RPMI8226 (cell line): ENCODE measurements at places on chromosomes 7 and 10.

GRCh38 chr7:150986099-150986512 lies 4.7 kb upstream of the NOS3 start:
- DNase-seq: peak; percentile 83

DNA sequence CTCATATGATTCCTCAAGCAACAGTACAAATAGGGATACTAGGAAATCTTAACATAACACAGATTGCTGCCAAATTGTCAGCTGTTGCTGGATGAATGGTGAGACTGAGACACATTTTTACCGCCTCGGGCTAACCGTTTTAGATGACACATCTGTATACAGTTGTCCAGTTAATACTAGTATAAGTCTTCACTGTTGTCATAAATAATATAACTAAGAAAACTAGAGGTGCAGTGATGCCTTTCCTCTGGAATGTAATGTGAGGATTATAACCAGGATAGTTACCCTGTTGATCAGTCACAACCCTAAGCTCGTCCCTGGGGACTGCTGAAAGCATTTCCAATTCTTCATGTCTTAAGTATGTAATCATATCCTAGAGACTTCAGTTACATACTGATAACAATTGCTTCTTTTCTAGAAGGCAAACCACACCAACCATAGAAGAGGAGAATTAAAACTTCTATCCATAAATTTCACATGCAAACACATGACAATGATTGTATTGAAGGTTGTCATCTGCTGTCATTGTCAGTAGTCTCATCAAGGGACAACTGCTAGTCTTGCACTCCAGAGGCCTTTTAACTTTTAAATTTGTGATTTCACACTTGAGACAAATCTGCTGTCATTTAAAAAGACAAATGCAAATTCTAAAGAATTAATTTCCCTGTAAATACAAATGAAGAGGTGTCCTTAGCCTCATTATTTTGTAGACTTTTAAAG lies 100.4 kb upstream of the SEMA3D start:
- no peak for DNase-seq

DNA sequence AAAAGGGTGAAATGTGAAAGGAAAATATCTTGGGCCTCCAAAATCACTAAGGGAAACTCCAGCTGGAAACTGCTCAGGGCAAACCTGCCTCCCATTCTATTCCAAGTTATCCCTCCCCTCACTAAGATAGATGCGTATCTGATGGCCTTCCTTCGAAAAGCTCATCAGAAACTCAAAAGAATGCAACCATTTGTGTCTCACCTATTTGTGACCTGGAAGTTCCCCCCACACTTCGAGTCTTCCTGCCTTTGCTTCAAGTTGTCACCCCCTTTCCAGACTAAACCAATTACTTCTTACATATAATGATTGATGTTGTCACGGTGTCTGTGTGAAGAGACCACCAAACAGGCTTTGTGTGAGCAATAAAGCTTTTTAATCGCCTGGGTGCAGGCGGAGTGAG lies 69.3 kb downstream of the ST8SIA6 start:
- DNase-seq: no peak

GRCh38 chr7:157409149-157409752 lies 72.4 kb downstream of the DNAJB6 start:
- no peak for DNase-seq

DNA sequence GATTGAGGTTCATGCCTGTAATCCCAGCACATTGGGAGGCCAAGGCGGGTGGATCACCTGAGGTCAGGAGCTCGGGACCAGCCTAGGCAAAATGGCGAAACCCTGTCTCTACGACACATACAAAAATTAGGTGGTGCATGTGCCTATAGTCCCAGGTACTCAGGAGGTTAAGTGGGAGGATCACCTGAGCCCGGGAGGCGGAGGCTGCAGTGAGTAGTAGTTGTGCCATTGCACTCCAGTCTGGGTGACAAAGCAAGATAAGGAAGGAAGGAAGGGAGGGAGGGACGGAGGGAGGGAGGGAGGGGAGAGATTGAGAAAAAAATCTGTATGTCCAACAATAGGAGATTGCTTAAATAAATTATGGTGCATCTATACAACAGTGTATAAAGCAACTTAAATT lies 13.2 kb downstream of the TLL2 start:
- DNase-seq: no peak

DNA sequence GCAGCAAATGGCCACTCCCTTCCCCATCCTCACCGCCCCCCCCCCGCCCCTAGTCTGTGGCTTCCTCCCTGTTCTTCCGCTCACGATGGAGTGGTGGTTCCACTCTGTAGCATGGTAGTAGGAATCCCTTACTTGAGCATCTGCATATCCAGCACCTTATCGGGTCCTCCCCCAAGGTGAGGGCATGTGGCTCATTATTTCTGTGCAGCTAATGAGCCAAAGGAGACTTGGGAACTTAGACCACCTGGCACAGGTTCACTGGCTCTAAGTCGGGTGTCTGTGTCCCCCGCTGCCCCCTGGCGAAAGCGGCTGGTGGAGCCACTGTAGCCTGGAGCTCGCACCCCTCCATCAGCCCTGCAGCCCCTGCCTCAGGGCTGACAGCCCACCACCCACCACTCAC lies 22.8 kb upstream of the GPR26 start:
- DNase-seq: no peak

DNA sequence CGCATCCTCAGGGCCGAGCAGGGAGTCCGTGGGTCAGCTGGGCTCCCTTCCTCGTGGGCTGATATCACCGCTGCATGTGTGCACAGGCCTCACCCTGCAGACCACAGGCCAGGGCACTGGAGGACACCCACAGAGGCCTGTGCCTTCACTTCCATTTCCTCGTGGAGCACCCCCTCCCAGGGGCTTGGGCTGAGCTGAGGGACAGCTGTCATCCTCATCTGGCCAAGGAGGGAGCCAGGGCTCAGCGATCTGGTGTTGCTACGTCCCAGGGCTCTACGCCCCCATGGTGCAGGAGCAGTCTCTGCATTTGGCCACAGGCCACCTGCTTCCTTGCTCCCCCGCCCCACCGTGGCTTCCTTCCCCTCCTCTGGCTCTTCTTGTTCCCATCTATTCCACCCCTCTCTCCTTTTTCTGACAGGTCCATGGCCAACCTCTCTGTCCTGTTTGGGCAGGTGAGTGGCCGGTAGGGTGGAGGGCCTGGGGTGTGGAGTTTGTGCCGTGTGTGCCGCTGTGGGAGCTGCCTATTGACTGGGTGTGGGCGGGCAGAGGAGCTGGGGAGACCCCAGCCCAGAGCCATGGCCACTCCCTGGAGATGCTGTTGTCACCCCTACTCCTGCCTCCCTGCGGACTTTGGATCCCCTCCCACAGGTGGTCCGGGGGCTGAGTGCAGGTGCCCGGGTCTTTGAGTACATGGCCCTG lies 8.3 kb upstream of the ASIC3 start:
- no peak for DNase-seq

GRCh38 chr10:88933564-88933963 lies 19.0 kb downstream of the ACTA2 start:
- no peak for DNase-seq

DNA sequence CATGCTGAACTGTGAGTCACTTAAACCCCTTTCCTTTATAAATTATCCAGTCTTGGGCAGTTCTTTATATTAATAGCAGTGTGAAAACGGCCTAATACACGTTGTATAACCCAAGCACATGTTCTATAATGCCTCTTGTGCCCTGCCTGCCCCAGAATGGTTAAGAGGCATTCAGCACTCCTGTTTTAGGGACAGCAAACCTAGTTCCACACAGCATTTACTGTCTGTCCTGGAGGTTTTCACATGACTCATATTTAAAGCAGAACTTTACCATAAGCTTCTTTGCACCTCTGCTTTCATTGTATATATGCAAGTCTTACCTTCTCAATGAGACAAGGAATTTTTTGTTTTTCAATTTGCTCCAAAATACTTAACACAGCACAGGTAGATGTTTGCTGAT lies 144.8 kb downstream of the ICA1 start:
- DNase-seq: no peak

DNA sequence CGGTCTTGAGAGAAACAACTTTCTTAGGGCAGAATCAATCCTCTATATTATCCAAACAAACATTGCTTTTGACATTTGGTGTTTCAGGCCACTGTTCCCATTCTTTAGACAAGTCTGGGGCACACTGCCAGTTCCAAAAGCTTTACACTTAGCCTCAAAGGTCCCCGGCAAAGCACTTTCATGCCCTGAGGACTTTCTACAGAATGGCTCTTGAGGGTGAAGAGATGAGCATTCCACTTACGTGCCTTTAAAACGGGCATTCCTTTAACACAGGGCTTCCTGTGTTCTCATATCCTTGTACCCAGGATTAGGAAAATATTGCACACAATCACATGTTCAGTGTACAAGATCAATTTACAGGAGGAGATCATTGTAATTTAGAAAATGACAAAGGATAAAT lies 13.1 kb upstream of the TMEM213 start:
- no peak for DNase-seq

DNA sequence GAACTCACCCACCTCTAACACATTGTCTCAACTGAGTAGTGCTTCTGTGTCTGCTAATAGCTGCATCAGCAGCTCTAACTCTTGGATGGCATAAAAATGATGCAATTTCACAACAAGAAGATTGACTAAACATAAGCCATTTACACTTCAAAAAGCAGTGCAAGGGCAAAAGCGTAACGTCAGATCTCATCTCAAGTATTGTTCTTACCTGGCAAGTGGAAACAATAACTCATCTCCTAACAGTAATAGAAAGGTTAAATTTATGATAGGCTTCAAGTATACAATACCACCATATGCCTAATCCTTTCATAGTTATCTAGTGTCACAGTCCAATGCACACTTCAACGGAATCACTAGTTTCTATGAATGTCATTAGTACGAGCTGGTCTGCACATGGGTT lies 14.8 kb downstream of the TPK1 start:
- no peak for DNase-seq

GRCh38 chr7:44713680-44714335 lies 34.8 kb upstream of the ZMIZ2 start:
- no peak for DNase-seq

GRCh38 chr10:97136756-97137155 lies 49.0 kb downstream of the SLIT1 start:
- DNase-seq: no peak

- no peak for DNase-seq
Measured at GRCh38 chr10:94146746-94147145, 153.0 kb downstream of the PLCE1 start.

DNA sequence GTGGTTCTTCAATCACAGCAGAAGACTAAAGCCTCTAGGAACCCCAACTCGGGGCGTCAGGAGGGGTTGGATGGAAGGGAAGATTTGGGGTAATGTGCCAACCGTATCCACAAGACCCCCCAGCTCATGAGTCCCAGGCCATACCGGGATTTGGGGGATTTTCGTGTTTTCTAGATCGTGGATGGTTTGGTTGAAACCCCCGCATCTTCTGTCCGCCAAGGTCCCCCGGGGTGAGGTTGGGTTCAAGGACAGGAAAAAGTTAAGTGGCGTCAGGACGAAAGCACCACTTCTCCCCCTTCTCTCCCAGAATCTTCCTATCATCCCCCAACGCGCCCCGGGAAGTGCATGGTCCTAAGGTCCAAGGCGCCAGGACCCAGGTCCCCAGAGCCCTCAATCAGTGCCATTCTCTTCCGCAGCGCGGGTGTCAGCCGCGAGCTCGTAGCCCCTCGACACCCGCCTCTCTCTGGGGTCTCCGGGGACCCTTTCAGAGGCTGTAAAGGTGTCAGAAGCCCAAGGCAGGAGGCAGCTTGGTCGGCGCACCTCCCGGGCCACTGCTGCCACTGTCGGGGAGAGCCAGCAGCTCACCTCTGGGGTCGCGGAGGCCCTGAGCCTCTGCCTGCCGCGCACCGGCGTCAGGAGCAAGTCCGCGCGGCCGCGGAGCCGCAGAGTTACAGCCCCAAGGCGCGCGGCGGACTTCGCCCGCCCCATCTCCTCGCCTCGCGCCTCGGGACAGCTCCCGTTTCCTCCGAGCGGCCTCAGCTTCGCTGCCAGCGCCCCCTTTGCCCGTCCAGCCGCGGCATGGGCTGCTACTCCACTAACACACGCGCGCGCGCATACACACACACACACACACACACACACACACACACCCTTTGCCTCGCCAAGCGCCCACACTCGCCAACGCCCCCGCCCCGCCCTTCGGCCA lies 1.5 kb downstream of the MKX start:
- no peak for DNase-seq

GRCh38 chr10:65341323-65341925 lies 1584.4 kb upstream of the LRRTM3 start:
- DNase-seq: peak; percentile 65

GRCh38 chr7:159046300-159046699 lies 98.4 kb downstream of the VIPR2 start:
- no peak for DNase-seq

DNA sequence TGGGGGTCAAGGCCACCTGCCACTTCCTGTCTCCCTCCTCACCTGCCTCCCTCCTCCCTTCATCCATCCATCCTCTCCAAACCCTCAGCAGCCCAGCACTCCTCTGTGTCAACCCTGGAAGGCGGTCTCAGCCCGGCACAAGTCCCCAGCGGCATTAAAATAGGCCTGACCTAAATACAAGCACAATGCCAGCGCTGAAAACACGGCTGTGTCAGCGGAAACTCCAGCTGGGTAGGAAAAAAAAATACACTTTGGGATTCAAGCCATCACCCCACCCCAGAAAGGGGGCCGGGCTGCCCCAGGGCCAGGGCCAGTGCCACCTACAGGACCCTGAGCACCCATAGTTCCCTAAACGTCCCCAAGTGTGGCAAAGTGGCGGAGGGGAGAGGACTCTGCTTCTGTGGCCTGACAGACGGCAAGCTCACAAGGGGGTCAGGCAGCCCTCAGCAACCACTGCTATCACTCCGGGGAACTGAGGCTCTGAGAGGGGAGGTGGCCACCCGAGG lies 22.7 kb upstream of the GTF2IRD1 start:
- peak; percentile 42 for DNase-seq

GRCh38 chr7:103989785-103990767 lies 618 bp upstream of the RELN start:
- peak; percentile 22 for DNase-seq

- DNase-seq: peak; percentile 40
Measured at GRCh38 chr7:130982160-130982638, 248.2 kb upstream of the KLF14 start.
